Pulmonary artery endothelial cell (primary cell): ENCODE measurements at places on chromosomes 11 and 22. TPM values are rescaled to one million over a fixed set of nuclear protein-coding genes. Genes with fewer than 3 reads are reported as not detected.

TRPM5 gene
- not detected in 2 replicates for total RNA-seq

HBG1 gene
- not detected in 2 replicates for total RNA-seq

TP53I11 gene
- total RNA-seq = 19.9 and 24.1 TPM in 2 replicates

KRTAP5-10 gene
- not detected in 2 replicates for total RNA-seq

MMP12 gene
- total RNA-seq = not detected in 2 replicates

SCO2 gene
- 1.8 and 2.3 TPM in 2 replicates for total RNA-seq

SYT13 gene
- total RNA-seq = not detected in 2 replicates

E2F8 gene
- 2.5 and 5.2 TPM in 2 replicates for total RNA-seq

RBM14 gene
- 23.2 and 43.6 TPM in 2 replicates for total RNA-seq

KDM4E gene
- not detected in 2 replicates for total RNA-seq

OTOG gene
- not detected in 2 replicates for total RNA-seq

BAD gene
- 60.7 and 84.5 TPM in 2 replicates for total RNA-seq

YPEL4 gene
- 0.14 and 0.20 TPM in 2 replicates for total RNA-seq

RGL4 gene
- not detected in 2 replicates for total RNA-seq

MMP1 gene
- total RNA-seq = 450 and 1,378 TPM in 2 replicates

MPPED2 gene
- not detected in 2 replicates for total RNA-seq

POU2AF3 gene
- not detected in 2 replicates for total RNA-seq

PGAP2 gene
- total RNA-seq = 9.0 and 10.9 TPM in 2 replicates

UFD1 gene
- 166 and 168 TPM in 2 replicates for total RNA-seq
